CD4-positive, alpha-beta memory T cell (primary cell): ENCODE measurements at places on chromosomes 2 and 18.

GRCh38 chr2:60358476-60358875, 195.0 kb downstream of the BCL11A start:
- no peak for DNase-seq

- DNase-seq: no peak
Observed at GRCh38 chr18:77077401-77077800, 55.2 kb downstream of the MBP start.

- no peak for DNase-seq
Observed at GRCh38 chr2:168165397-168165796, 82.0 kb downstream of the STK39 start.

DNA sequence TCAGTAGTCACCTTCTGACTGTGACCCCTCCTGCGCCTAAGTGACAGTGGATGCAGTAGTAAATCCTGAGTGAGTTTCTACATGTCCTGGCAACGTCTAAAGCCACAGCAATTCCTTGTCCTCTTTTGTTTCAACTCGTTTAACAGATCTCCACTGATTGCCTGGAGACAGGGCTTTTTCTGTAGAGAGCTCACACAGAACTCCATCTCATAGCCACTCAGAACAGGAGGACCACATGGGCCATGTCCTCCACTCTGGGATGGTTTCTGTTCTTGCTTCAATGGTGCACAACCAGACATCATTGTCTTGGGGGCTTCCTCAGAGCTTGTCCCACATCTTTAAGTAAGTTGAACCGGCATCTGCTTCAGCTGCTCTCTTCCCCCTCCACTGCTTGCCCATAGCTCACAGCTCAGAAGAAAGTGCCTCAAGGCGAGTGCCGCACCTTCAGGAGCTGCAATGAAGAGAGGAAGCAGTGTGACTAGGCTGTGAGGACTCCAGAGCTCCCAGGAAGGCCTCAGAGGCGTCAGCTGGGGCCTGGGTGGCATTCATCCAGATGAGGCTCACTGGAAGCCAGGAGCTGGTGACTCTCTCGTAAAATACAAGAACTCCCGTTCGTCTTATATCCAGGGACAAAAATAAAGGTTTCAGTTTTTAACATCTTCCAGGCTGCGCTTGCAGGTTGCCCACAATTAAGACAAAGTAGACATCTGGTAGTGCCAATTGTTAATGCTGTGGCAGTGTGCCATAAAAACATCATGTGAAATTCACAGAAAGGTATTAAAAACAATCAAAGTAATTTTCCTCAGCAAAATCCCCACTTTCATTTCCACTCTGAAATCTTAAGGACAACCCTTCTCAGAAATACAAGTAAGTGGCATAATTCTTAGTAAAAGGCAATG, 37.3 kb downstream of the ST3GAL5 start:
- DNase-seq: peak; percentile 40

DNA sequence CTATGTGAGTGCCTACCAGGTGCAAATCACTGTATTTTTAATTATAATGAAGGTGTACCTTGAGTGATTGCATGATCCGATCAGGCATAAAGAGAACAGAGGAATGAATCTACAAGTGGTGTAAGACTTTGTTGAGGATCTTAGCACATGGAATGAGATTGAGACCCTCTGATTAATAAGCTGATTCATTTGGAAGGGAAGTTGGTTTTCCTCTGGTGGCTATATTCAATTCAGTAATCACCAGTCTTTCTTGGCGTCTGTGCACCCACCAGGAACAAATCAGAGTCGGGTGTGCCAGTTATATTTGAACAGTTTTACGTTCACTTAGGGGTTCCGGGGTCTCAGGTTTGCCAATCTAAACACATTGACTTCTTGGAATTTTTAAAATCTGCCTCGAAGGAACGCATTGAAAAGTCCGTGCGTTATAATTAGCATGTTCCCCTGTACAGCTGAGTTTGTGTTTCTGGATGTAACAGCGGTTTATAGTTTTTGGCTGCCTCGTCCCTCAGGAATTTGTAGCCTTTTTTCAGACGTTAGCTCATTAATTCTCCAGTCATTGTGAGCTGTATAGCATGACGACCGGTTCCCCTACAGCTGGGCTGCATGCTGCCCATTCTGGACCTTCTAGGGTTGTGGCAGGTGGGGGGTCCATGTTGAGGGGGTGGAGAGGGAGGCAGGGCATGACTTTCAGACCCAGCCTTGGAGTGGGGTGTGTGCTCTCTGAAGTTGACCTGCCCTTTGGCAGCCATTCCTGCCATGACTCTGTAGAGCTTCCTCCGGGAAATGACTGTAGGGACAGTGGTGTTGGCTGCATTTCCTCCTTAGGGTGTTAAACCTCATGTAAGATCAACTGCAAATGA, 20.3 kb downstream of the MYO1B start:
- no peak for DNase-seq

DNA sequence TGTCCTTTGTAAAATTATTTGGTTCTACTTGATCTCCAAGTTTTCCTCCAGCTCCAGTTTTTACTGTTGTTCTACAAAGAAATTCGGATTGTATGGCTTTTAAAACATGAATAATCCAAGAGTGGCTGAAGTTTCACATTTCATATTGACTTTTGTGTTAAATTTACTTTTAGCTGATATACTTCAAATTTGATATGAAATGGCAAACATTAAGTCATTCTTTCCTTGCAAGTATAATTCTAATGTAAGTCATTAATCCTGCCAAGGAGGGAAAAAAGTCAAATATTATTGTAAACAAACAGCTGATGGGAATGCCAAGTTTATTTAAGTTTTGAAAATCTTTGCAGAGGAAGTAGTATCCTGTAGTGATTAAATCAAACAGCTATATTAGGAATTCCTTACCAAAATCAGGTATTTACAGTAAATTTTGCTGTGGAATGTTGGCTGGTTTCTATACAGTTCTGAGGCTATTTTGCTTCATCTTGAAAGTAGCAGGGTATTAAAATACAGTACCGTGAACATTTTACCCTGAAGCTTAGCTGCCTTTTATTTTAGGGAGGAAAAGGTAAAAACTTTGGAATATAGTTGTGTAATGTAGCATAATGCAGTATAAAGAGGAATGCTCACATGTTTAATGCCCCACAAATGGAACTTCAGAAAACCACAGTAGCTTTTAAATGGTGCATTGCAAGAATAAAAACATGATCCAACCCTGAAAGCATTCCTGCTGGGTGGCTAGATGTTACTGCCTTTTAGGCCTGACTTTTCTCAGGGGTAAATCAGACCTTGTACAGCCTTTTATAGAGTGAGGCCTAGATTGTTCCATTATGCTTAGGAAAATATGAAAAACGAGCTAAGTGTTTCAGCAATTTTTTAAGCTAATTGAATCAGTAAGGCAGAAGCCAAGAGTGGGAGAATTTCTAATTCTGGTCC, 62.7 kb upstream of the NT5C1B start:
- DNase-seq: no peak

- no peak for DNase-seq
Observed at GRCh38 chr2:238203973-238204683, 633 bp upstream of the ILKAP start.

- DNase-seq: no peak
Observed at GRCh38 chr2:60333264-60333663, 220.2 kb downstream of the BCL11A start.

- DNase-seq: no peak
Observed at GRCh38 chr18:44568986-44569385, 111.7 kb upstream of the SETBP1 start.

DNA sequence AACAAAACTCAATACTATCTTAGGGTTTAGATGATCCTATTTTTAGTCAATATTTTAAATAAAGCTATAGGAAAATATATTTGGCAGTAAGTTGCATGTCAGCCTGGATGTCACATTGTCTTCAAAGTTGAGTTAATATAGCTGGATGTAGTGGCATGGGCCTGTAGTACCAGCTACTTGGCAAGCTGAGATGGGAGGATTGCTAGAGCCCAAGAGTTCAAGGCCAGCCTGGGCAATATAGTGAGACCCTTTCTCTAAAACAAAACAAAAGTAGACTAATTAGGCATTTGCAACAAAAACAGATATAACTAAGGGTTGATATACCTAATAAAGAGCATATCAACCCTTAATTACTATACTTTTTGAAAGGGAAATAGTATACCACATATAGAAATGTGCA, 254.6 kb upstream of the KCNJ3 start:
- no peak for DNase-seq

GRCh38 chr2:69741575-69742321, at the start of gene ANXA4:
ANXA4 (plus strand) TSS chr2:69742134; CDS start chr2:69781566, 39,432 bp downstream.
- DNase-seq: peak; percentile 54

DNA sequence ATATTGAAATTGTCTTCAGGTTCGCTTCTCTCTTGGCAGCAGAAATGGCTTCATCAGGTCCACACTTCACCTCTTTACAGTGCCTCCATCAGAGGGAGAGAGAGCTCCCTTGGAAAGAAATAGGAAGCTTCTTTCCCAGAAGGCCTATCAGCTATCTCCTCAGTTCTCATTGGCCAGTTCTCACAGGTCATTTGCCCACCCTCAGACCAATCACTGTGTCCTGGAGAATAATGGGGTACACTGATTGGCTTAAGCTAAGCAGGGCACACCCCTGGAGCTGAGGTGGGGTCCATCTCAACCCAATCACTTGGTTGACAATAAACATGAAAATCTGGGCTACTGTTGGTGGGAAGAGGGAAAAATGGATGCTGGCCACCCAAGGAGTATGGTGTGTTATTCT, 5.2 kb downstream of the GNLY start:
- DNase-seq: no peak

- no peak for DNase-seq
Observed at GRCh38 chr2:232415736-232416520, 9.3 kb downstream of the ALPG start.

DNA sequence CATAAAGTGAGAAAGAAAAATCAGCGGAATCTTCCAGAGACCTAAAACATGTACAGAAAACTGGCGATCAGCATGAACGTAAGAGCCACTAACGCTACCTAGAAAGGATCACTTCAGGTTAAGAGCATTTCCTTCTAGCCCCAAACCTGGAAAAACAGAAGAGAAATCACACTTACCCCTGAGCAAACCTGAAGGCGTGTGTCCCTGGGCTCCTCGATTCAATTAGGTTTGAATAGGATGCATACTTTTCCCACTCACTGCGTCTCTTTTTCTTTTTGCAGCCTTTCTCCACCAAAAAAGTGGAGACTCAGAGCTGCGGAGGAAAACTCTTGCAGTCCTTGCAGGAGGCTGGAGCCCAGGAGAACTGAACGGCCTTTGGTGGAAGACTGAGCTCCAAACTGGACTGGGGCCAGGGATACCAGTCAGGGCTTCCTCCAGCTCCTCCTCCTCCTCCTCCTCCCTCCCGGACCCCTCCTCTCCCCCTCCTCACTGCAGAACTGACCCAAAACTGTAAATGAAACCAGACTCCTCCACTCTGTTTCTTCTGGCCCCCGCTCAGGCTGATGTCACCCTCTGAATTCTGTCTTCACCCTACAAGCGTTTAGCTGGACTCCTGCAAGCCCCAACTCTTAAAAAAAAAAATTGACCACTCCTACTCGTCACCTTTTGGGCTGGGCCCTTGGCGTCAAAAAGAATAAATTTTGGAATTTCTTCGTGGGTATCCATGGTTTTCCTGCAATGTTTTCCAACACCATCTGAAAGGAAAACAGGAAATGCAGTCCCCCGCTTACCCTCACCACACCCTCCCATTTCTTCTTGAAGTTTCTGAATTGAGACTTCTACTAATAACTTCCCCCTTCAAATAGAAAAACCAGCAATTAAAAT, at the start of gene COL6A3:
Gene COL6A3 (minus strand): TSS at position 388 of the 885 bp plus-strand sequence. CDS start 17,347 bp downstream, outside the sequence.
- no peak for DNase-seq

DNA sequence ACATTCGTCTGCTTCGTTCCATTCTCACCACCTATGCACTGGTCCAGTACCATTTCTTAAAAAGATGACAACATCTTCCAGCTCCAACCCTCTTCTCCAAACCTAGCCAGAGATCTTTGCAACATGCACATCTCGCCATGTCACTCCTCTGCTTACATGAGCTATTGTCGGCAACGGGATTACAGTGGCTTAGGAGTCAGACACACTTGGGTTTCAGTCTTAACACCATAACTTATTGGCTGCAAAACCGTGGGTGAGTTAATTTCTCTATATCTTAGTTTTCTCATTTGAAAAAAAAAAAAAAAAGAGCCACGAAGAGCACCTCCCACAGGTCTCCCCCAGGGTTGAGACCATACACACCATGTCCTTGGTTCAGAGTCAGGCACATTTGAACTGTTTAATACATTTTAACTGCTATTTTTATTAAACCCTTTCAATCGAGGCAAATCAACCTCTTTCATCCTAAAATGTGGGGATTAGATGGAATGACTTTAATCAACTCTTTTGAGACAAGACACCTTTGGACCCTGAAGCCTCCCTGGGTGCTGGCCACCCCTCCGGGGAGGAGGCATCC, 889 bp downstream of the ANKRD29 start:
- peak; percentile 8 for DNase-seq

GRCh38 chr2:234764372-234764771, 187.4 kb upstream of the SH3BP4 start:
- DNase-seq: no peak
